RWPE2 (cell line): ENCODE measurements at places on chromosomes 5 and 9.

GRCh38 chr9:128393145-128393775 lies 22.1 kb downstream of the URM1 start:
- H3K4me1 ChIP-seq = no peaks in the 10 kb centered on the region
- no peaks in the 10 kb centered on the region; the same call in 1 of the 2 replicates for H3K36me3 ChIP-seq

DNA sequence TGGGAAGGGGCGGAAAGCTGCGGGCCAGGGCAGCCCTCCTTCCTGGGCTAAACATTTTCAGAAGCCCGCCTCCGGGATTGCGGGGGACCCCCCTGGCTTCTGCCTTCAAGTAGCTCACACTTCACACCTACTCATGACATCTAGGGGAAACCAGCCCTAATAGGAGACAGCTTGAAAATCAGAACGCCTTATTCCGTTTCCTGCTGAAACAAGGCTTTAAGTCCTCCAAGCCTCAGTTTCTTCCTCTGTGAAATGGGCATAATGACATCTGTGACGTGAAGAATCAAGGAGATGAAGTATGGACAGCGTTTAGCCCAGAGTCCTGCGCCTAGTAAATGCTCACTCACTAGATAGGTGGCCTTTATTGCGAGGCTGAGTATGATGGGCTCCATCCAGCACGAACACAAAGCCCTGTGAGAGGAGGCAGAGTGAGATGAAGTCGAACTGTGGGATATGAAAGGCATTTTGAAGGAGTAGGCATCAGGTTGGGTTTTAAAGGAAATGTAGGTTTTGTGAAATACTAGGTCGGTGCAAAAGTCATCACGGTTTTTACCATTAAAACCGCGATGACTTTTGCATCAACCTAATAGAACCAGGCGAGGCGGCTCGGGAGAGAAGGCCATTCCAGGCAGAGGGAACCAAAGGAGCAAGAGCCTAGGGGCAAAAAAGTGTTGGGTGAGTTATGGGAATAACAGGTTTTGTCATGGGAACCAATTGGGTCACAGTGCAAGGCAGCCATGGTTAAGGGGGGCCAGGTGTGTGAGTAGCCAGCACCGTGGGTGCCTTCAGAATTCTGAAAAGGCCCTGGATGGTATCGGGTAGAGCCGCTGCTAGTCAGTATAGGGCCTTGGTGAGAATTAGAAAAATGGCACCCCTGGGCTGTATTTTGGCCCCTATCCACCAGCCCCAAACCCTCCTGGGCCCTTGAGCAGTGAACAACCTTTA lies 1.0 kb upstream of the TSC1 start:
- peak overlapping the region; percentile 99 for H3K4me3 ChIP-seq
- H3K4me1 ChIP-seq = peaks cover 21% of the 10 kb centered on the region
- no peak for DNase-seq

GRCh38 chr9:95732802-95733688 lies 142.4 kb upstream of the ERCC6L2 start:
- H3K27me3 ChIP-seq = no peaks in the 10 kb centered on the region
- DNase-seq = no peak
- no peaks in the 10 kb centered on the region for H3K36me3 ChIP-seq

DNA sequence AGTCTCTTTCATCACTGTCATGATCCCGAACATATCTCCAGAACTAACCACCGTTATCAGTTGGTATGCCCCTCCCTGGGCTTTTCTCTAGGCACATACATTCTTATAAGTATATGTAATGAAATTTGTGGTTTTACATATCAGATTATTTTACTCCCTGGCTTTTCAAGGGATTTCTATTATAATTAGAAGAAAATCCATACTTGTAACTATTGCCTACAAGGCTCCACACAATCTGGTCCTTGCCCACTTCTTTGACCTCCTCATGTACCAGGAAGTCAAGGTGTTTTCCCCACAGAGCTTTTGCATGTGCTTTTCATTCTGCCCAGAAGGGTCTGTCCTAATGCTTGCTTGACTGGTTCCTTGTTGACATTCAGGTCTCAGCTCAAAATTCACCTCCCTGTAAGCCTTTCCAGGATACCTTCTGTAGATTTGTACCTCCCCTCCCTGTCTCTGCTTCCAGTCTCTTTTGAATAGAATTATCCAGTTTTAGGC lies 33.6 kb upstream of the HSD17B4 start:
- no peak overlapping the region for H3K27ac ChIP-seq
- peaks cover 3% of the 10 kb centered on the region for H3K4me1 ChIP-seq
- no peak for DNase-seq
- no peaks in the 10 kb centered on the region for H3K27me3 ChIP-seq

DNA sequence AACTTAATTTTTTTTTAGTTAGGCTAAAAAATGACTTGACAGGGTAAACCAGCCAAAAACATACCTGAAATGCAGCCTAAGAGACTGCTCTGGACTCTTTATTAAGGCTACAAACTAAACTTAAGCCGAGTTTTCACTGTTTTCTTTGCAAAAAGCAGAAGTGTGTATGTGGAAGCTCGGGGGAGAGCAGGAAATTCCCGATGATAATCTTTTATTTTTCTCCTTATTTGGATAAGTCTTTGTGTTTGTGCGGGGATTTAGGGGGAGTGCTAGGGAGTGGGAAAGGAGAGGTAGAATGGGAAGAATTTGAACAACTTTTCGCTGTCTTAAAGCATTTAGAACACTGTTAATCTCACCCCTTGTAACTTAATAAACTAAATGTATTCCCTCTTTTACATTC lies 30.7 kb upstream of the GPR21 start:
- no peak overlapping the region for H3K27ac ChIP-seq
- peaks cover 72% of the 10 kb centered on the region for H3K36me3 ChIP-seq
- H3K27me3 ChIP-seq = no peaks in the 10 kb centered on the region
- no peak overlapping the region for H3K4me3 ChIP-seq
- no peak for DNase-seq

DNA sequence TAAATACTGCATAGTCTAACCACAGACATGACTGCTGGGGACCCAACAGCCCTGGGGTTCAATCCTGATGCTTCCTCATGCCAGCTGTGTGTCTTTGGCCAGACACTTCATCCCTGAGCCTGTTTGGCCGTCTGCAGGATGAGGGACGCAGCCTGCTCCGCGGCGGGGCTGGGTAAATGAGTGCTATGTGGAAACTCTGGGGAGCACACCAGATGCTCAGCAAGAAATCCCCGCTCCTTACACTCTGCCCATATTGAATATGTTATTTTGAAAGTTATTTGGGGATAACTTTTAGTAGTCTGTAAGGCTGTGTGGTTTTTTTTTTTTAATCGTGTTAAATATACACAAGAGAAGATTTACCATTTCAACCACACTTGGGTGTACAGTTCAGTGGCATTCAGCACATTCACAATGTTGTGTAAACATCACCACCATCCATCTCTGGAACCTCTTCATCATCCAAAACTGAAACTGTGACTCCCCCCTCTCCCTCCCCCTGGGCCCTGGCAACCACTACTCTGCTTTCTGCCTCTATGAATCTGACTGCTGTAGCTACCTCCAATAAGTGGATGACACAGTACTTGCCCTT lies 42.7 kb downstream of the SH3PXD2B start:
- H3K4me1 ChIP-seq = peaks cover 42% of the 10 kb centered on the region
- H3K27ac ChIP-seq = peak overlapping the region; percentile 58
- no peaks in the 10 kb centered on the region for H3K27me3 ChIP-seq

- no peaks in the 10 kb centered on the region for H3K4me1 ChIP-seq
- H3K27ac ChIP-seq = no peak overlapping the region
- H3K27me3 ChIP-seq = no peaks in the 10 kb centered on the region
Observed at GRCh38 chr9:114771889-114772288, 34.0 kb downstream of the TNFSF15 start.

DNA sequence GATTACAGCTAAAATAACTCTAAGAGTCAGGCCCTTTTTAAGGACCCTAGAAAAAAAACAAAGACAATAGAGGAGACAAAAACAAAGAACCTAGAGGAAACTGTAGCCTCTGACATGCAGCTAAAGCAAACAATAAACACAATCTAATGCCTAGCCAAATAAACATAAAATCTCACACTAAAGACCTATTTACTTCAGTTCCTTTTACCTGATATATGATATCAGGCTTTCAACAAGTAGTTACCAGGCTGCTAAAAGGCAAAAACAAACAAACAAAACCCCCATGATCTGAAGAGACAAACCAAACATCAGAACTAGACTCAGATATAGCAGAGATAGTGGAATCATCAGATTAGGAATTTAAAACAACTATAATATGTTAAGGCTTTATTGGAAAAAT lies 226.5 kb upstream of the POU5F2 start:
- no peak overlapping the region for H3K4me3 ChIP-seq
- H3K27me3 ChIP-seq = no peaks in the 10 kb centered on the region
- no peaks in the 10 kb centered on the region for H3K36me3 ChIP-seq
- no peak overlapping the region for H3K27ac ChIP-seq
- no peak for DNase-seq

GRCh38 chr5:106292654-106293053 lies 1378.1 kb downstream of the EFNA5 start:
- no peak for DNase-seq
- H3K27me3 ChIP-seq = no peaks in the 10 kb centered on the region
- peaks cover 5% of the 10 kb centered on the region for H3K4me1 ChIP-seq

DNA sequence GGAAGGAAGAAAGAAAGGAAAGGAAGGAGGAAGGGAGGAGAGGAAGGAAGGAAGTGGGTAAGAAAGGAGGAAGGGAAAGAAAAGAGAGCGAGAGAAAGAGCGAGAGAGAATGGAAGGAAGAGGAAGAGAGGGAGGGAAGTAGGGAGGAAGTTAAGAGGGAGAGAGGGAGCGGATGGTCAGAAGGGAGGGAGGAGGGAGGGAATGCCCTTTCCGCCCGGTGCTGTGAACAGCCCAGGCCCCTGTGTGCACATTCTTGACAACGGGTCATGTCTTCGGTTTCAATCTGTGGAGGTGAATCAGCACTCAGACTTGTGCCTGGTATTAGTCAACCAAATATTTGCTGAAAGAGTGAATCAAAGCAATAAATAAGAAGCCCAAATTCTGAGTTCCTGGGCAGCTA lies 39.2 kb downstream of the PRUNE2 start:
- H3K27me3 ChIP-seq = no peaks in the 10 kb centered on the region
- no peaks in the 10 kb centered on the region for H3K36me3 ChIP-seq
- H3K27ac ChIP-seq = peak overlapping the region; percentile 67
- H3K4me1 ChIP-seq = peaks cover 16% of the 10 kb centered on the region
- H3K4me3 ChIP-seq = no peak overlapping the region
